ENCODE measurements at places on chromosomes 12 and 14.
A peak's percentile ranks its signal among the peaks of the same experiment; 100 is the strongest.

- no peak for DNase-seq
Measured at GRCh38 chr14:24843494-24843893, 206.5 kb downstream of the STXBP6 start.

- DNase-seq: no peak
Measured at GRCh38 chr14:63515240-63515639, 27.9 kb downstream of the PPP2R5E start.

DNA sequence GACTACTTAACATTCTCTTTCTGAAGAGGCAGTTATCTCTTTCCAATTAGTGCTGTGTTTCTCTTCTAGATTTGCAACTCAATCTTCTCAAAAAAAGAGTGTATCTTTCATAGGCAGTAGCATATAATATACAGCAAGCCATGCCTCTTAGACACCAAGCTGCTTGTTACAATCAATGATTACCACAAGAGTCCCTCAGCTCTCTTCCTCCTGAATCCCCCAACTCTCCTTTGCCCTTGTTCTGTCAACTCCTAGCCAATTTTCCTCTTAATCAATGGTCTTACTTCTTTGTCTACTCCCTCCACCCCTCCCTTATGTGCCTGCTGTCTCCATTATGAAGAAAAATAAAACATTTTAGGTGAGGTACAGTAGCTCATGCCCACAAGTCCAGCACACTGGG lies 2.6 kb downstream of the TMTC1 start:
- no peak for DNase-seq

DNA sequence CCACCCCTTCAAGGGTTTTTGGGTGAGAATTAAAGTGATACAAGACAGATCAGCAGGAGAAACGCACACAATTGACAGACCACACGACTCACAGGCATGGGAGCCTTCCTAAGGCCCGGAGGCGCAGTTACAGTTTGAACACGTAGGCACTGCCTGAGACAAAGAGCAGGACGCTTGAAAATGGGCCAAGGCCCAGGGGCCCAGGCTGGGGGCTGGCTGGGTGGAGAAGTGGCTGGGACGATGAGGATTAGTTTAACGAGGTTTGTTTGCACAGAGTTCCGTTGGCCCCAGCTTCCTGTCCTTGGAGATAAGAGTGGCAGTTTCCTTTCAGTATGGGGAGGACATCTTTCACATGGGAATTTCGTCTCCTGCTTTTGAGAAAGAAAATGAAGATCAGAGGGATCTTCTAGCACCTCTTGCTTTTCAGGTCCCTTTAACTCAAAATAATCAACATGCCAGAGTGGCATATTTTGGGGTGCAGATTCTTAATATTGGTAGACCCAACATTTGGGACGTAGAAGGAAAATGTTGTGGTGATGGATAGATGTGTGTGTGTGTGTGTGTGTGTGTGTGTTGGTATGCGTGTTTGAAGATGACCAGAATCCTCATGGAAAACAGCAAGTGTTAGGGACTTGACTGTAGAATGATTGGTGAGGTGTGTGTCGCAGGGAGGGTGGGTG lies 44.6 kb downstream of the DLK1 start:
- no peak for DNase-seq

GRCh38 chr14:100106250-100107112 lies 41.3 kb downstream of the EVL start:
- no peak for DNase-seq

DNA sequence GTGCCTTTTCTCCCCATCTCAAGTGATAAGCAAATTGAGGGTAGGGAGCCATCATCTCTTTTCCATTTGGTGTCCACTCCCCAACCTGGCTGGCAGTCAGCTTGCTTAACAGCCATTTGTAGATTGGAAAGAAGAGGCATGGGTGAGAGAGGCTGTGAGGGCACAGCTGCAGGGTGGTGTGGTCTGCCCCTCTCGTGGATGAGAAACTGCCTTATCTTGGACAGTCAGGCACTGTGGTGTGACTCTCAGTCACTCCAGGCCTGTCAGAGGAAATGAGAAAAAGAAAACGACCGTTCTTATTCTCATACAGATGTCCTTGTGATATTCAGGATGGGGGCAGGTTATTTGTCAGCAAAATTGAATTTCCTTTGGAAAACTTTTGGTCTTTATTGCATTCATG lies 65.1 kb upstream of the SRSF5 start:
- DNase-seq: no peak

DNA sequence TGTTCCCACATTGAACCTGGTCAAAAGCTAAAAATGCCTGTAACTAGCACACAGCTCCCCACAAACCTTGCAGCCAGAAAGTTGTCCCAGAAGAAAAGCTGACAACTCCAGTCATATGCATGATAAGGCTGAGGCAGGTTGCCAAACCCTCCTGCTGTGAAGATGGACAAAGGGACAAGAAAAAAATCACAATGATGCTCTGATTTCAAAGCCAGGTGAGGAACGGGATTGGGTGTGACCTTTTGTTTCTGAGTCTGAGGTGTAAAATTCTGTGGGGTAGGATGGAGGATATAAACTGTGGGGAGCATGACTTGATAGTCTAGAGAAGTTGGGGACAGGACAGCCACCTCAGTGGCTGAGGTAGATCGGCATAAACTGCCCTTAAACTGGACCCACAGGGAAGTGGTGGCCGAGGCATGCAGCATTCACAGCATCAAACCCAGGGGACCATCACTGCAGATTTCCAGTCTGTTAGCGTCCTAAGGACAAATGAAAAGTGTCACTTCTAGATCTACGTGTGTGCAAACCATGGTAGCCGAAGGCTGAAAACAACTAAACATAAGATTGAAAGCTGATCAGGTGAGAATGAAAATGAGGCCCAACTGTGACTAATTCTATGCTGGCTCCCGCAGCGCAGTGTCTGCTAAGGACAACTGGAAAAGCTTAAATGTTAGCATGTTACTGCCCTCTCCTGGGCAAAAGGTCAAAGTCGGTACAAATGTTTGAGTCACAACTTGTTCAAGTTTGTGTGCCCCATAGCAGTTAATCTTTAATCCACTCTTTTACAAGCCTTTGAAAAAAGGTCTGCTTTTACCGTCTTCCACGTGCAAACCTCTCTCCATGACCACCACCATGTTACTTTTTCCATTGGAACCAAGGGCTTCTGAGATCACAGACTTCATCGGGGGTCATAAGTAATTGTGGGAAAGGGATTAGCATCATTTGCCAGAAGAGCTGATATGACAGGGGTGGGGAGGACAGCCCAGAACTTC lies 39.8 kb downstream of the GRIN2B start:
- DNase-seq: peak; percentile 69
